ENCODE measurements at places on chromosomes 16 and 17. TPM values are rescaled to one million over a fixed set of nuclear protein-coding genes. Genes with fewer than 3 reads are reported as not detected.

The MT3 gene
- not detected for total RNA-seq

DNA sequence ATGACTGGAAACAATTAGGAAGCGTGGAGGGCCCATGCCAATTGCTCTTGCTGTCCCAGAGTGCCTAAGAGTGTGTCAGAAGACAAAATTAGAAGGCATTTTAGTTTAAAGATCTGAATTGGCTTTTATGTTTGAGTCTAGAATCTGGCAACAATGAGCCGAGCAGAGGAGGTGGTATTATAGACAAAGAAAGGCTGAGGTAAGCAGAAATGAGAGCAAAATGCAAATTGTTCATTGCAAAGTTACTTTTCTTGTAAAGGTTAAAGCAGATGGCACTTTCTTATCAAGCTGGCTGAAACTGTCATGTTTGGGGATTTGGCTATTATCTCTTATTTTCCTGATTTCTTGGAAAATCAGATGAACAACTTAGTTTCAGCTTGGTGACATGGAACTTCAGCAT lies 3.3 kb downstream of the MYL4 start:
- no peak for DNase-seq

GRCh38 chr16:27692576-27692975 lies 142.6 kb downstream of the KATNIP start:
- no peak for DNase-seq

DNA sequence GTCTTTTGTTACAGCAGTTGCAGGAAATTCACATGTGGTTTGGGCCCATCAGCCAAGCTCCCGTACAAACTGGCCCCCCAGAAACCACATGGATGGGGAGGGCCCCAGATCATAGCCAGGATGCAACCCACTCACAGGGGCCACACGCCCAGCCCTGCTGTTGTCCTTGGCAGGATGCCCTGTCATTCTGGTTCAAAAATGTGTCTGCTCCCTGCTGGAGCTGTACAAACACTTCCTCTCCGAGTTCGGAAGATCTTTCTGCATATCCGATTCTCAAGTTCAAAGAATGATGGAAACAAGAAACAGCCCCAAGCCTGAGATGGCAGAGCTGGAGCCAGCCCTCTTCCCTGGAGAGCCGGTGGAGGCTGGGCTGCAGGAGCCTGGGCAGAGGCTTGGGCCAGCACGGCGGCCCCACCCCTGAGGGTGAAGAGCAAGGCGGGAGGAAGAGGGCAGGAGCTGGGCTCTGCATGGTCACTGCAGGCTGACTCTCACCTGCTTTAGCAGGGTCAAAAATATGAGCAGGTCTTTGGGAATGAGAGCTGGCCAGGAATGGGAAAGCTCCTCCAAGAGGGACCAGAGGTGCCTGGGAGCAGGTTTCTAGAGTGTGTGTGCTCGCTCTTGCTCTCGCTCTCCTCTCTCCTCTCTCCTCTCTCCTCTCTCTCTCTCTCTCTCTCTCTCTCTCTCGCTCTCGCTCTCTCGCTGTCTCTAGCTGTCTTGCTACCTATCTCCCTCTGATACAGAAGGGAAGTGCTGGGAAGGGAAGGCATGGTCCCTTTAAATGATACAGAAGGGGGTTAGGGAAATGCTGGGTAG lies 34.7 kb upstream of the ENPP7 start:
- no peak for DNase-seq

DNA sequence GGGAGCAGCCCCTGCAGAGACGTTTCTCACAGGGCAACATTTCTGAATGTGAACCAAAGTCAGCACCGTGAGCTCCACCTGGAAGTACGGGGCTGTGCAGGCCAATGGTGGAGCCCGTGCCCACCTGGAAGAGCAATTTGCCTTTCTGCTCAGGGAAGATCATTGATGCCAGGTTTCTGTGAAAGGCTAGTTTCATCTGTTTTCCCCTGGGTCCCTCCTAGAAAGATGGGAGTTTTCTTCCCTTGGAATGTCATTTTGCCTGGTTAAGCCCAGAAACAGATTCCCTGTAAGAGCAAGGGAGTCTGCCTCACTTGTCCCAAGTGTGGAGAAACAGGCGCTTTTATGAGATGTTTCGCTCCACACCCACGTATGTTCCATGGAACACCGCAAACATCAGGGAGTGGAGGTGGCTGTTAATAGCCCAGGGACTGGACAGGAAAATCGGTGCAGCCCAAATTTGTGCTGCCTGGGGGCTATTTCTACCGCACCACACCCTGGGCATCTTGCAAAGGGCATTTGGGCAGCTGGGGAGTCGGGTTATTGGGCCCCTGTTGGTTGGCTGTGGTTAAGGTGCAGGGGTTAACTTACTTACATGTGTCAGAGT lies 2.6 kb downstream of the SLC6A4 start:
- DNase-seq = no peak

DNA sequence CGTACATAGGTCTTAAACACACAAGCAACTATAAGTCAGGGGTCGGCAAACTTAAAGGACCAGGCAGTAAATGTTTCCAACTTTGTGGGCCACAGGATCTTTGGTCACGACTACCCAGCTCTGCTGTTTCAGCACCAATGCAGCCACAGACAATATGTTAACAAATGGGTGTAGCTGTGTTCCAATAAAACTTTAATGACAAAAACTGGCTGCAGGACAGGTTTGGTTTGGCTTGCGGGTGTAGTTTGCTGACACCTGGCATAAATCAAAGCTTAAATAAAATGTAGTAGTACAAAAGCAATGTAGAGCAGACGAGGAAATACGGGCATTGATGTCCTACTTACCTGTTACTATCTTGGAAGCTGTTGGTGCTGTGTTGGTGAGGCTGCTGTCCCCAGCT lies 84.7 kb downstream of the SLC5A11 start:
- no peak for DNase-seq

GRCh38 chr17:72409405-72410002 lies 288.7 kb downstream of the SOX9 start:
- no peak for DNase-seq

Data from activated T-cell treated with anti-CD3 and anti-CD28 coated beads, Interleukin-2, amount 50 U/mL, for 4 hours (primary cell).